ENCODE measurements at places on chromosomes 1 and 21.

- no peak for DNase-seq
Measured at GRCh38 chr1:234722904-234723720, 113.1 kb upstream of the IRF2BP2 start.

GRCh38 chr1:87176514-87176913, 152.2 kb upstream of the LMO4 start:
- no peak for DNase-seq

DNA sequence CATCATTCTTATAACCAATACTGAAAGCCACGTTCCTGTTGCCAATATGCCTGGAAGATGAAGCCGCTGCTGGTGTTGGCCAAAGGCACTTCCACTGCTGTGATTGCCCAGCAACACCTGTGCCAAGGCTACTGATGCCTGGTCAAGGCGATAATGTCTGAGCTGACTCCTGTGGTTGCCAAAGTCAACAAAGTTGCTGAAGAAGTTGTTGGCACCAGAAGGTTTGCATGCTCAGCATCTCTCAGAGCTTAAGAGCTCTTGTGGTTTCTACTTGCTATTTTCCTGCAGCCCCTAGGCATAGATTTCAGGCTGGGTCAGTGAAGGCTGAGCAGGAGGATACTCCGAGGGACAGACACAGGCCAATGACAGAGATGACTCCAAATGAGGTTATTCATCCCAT, 63.4 kb upstream of the RAB3GAP2 start:
- no peak for DNase-seq

GRCh38 chr1:214967865-214968575, 114.5 kb upstream of the KCNK2 start:
- DNase-seq, result no peak

DNA sequence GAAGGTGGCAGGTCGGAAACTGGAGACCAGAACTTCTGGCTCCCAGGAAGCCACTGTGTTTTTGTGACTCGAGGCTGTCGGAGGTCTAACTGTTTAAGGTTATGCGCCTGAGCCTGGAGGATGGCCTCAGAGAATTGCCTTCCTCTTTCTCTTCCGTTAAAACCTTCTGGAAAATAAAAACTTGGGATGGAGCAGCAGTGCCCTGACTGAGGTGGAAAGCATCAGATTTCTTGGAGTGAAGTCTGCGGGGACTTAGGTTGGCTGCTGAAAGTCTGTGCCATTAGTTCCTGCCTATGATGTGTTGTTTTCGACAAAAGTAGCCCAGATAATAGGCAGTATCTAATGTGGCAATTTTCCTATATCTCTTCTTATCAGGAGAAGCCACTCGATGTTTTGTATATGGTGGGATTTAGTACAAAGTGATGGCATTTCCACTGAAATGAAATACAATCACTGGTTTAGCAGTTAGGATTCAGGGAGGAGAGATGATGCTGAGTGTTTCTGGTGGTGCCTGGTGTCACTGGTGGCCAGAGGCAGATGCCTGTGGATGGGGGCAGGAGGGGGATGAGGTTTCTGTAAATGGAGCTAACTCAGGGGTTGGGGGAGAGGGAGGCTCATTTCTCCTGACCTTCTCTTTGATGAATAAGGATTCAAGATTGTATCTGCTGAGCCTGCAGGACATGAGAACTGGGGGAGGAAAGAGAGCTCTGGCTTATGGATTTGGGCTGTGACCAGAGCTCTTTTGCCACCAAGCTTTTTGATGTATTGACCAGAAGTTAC, 150.8 kb downstream of the CAMTA1 start:
- no peak for DNase-seq

- no peak for DNase-seq
Measured at GRCh38 chr1:179166663-179167417, 62.6 kb downstream of the ABL2 start.

- no peak for DNase-seq
Measured at GRCh38 chr1:157034137-157034800, 11.3 kb downstream of the ARHGEF11 start.

GRCh38 chr21:37101384-37101783, 28.3 kb downstream of the TTC3 start:
- no peak for DNase-seq

Measured in endothelial cell (in vitro differentiated cells).